ENCODE measurements at places on chromosomes 5 and 9.

GRCh38 chr5:154971501-154971900 is 30.6 kb downstream of the MRPL22 start:
- DNase-seq = no peak

GRCh38 chr5:96984506-96985192 is 48.8 kb downstream of the LNPEP start:
- no peak for DNase-seq

- no peak for DNase-seq
These were observed 264.6 kb downstream of the TMEM167A start for GRCh38 chr5:82812575-82812974.

DNA sequence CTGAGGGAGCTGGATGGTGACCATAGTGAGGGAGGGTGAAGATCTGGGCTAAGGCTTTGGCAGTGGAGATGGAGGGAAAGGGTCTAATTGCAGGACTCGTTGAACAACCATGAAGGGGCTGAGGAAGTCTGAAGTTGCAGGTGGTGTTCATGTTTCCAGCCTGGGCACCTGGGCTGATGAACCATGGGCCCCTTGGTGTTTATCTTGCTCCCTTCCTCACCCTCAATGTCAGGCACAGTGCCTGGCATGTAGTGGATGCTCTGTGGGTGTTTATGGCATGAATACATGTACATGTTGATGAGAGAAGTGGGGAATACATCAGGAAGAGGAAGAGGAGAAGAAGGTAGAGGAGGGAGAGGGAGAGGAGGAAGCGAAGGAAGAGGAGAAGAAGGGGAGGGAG is 31.3 kb upstream of the COL15A1 start:
- DNase-seq = no peak

DNA sequence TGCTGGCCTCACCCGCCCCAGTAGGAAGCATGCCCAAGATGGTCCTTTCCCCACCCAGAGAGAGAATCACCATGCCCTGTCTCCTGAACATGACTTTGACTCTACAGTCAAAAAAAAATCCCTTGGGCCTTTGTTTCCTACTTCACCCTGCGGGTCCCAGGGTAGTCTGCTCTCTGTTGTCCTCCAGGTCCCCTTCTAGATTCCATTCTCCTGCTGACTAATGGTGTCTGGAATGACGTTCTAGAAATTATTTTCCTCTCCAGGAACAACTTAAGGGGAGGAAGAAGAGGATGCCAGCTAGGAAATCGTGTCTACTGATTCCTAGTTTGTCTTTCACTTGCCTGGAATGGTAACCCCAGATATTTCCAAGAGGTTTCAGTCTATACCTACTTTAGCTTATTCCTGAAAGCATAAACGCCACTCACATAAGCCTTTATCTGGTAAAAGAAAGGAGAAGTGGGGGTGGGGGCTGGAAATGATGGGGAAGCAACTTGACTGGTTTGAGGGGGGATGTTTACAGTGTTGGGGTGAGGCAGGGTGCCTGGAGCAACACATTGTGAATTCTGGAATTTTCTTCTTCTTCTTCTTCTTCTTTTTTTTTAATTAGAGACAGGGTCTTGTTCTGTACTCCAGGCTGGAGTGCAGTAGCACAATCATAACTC is 93.9 kb downstream of the SNX18 start:
- no peak for DNase-seq

DNA sequence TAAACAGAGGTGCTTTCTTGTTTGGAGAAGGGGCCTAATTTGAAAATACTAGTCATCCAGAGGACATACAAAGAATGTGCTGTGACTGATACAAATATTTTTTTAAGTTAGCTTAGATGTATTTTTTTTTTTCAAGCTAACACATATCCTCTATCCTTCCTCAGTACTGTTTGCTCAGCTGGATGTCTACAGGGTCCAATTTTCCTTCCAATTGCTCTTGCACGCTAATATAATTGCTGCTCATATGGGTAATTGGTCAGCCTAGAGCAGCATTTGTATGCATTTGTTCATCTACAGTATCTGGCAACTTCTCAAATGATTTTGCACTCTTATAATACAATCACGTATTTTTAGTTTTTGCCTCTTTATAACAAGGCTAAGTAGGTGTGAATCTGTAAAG is 84.7 kb downstream of the ZDHHC21 start:
- no peak for DNase-seq

DNA sequence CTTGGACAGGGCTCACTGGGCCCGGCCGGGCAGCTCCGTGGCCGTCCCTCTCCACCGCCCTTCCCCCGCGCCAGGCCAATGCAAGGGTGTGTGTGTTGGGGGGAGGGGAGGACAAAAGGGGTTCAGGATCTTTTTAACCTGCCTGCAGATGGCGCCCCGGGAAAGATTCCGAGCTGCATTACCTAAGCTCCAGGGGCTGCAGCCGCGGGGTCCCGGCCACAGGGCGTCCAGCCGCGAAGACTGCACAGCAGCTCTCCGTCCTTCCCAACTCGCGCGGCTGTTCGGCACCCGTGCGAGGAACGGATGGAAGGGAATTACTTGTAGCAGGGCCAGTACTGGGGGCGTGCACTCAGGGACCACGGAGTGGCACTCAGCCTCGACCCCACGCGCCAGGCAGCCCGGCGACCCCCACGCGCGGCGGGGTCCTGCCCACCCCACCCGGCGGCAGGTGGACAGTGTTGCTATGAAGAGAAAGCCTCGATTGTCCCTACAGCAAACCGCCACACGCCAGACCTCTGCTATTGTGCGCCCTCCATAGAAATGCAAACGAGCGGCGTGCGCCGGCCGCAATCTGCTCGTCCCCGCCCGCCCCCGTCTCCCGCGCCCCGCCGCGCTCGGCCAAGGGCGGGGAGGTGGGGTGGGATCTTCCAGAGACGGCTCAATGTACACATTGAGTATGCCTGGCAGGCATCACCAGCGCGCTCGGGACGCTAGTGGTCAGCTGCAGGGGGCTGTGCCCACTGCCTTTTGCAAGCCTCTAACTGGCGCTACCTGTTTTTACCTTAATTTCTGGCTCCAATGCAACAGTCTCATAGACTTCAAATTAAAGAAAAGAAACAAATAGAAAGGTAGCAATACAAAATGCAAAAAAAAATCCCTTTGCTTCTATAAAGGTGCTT is 796 bp upstream of the GADD45G start:
- DNase-seq = peak; percentile 11

DNA sequence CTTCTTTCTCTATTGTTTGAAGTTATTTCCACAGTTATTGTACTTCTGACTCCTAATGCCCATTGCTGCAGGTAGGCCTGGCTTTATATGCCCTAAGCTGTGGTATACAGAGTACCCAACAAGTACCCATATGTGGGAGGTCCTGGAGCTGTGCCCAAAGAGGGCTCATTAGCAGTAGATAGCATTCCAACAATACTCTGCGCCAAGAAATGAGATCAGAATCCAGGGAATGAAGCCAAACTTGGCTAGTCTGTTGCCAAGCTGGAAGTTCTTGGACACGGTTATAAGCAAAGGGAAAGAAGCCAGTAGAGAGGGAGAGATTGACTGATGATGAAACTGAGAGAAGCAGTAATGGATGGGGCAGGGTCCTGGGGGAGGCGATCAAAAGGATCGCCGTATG is 29.7 kb upstream of the FAM169A start:
- DNase-seq = no peak

- DNase-seq = no peak
These were observed 97.6 kb downstream of the FRMD3 start for GRCh38 chr9:83440641-83441040.

DNA sequence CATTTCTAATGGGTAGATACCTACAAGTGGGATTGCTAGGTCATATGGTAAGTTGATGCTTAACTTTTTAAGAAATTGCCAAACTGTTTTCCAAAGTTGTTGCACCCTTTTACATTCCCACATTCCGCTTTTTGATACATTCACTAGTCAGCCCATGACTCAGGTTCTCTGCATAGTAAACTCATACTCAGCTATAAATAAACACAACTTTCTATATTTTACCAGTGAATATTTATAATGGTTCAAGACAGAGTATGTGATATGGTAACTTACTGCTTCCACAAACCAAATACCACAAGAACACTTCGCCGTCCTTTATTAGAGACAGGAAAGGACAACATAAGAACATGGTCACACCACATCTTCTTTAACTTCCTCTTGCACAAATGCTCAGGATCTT is 54.0 kb downstream of the PLPP1 start:
- DNase-seq = no peak

GRCh38 chr5:57932761-57933160 is 450.1 kb upstream of the ACTBL2 start:
- no peak for DNase-seq

- DNase-seq = no peak
These were observed 83.0 kb downstream of the GABBR2 start for GRCh38 chr9:98625728-98626127.

DNA sequence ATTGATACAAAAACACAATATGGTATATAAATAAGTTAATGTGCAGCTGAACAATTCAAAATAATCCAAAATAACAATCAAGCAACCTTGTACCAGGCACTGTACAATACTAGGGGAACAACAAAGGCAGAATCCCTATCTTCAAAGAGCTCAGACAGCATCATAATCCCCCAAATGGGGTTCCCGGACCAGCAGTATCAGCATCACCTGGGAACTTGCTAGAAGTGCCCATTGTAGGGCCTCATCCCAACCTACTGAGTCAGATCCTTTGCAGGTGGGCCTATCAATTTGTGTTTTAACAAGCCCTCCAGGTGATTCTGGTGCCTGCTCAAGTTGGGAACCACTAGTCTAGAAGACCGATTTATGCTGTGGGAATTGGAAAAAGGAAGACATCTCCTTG is 27.1 kb downstream of the SLIT3 start:
- no peak for DNase-seq

DNA sequence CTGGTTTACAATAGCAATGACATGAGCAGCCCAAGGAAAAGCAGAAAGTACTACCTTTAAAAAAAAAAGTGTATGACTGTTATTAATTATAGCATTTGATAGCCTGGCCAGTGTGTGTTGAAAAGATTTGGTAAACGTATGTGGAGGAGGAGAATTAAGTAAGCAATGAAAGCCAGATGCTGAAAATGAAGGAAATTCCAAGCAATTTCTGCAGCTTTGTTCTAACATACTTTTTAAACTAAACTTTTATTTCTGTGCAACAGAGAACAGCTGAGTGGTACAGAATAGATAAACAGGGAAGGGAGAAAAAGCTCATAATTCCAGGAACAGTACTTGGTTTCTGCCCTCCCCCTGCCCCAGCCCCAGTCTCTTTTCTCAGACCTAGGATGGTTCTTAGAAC is 252.6 kb downstream of the ADAMTSL1 start:
- DNase-seq = no peak

- DNase-seq = no peak
These were observed 295.6 kb downstream of the IRX2 start for GRCh38 chr5:2455878-2456277.

GRCh38 chr5:78058625-78059024 is 235.9 kb downstream of the AP3B1 start:
- DNase-seq = no peak

DNA sequence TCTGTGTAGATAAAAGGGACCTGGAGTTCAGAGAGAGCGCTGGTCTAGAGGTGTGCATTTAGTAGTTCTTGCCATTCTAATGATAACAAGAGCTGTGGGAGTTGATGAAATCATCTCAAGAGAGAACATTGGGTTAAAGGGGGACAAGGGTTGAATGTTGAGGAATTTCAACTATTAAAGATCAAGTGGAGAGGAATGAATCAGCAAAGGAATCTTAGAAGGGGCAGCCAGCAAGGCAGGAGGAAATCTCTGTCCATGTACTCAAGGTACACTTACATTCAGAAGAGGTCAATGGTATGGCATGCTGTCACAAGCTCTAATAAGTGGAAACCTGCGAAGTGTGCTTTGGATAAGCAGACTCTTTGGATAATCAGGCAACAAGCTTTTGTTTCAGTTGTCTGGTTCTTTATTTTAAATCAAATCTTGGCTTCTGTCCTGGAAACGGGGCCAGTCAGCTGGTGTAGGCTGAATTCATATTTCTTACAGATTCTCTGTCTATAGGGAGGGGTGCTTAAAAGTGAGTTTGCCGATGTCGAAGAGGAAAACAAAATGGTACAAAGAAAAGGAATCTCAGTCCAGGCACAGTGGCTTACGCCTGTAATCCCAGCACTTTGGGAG is 320.5 kb upstream of the CD180 start:
- no peak for DNase-seq

DNA sequence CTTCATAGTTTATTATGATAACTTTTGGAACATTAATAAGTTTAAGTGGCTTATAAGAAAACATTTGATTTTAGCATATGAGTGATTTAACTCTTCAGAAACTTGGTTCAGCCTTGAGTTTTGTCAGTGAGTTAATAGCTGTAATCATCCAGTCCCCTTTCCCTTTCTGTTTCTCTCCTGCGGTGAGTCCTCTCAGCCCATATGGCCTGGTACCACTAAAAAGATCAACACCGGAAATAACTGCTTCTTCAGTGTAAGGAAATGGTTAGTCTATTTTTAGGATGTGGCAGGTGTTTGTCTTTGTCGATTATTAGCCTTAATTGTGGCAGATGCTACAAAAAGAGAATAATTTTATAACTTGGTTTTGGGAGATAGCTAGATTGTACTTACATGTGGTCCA is 120.2 kb upstream of the GRHPR start:
- no peak for DNase-seq

- DNase-seq = no peak
These were observed 19.2 kb downstream of the OR2S2 start for GRCh38 chr9:35938474-35939356.

DNA sequence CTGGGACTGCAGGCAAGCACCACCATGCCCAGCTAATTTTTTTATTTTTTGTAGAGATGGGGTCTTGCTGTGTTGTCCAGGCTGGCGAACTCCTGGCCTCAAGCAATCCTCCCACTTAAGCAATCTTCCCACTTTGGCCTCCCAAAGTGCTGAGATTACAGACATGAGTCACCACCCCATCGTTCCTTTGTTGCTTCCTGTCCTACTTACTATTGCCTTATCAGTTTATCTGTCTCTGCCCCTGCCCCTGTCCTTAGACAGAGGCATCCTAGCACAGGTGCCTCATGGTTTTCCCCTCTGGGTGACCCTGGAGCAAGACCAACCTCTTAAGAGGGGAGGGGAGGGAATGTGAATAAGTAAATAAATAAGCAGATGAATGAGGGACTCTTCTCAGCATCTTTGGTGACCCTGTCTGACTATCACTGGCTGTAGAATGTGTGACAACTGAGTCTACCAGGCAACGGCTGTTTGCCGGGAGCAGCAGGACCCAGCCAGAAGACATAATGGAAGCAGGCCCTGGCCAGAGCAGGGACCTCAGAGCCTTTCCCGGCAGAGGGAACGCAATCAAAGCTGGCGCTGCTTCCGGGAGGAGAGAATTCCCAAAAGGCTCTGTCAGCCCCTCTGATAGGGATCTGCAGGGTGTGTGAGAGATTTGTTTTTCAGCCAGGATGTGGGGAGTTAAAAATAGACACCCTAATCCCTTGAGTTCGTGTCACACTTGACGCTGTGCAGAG is 43.8 kb upstream of the DAB2IP start:
- no peak for DNase-seq

GRCh38 chr9:6968271-6968670 is 210.5 kb downstream of the KDM4C start:
- no peak for DNase-seq

- DNase-seq = no peak
These were observed 85.1 kb downstream of the COL5A1 start for GRCh38 chr9:134726722-134727034.

DNA sequence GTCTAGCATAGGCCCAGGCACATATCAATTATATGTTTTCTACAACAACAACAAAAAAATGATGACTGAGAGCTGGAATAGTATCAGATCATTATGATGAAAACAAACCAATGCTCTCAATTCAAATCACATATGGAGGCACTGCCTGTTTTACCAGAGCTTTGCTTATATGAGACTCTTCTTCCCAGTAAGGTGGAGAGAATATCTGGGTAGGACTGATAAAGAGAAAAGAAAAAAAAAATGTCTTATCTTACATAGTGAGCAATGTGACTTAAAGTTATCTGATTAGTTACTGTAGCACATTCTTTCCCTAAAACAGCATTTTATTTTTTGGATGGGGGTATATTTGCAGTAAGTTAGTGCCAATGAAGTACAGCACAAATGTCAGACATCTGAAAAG is 154.8 kb downstream of the RAB3C start:
- no peak for DNase-seq
